Stimulated activated CD4-positive, alpha-beta T cell treated with anti-CD3 and anti-CD28 coated beads, Interleukin-1b, Interleukin-23, amount 100 ng/mL, for 48 hours (primary cell): ENCODE measurements at places on chromosomes 6 and 20.

- no peak for DNase-seq
Observed at GRCh38 chr6:79127660-79128059, 49.6 kb upstream of the PHIP start.

DNA sequence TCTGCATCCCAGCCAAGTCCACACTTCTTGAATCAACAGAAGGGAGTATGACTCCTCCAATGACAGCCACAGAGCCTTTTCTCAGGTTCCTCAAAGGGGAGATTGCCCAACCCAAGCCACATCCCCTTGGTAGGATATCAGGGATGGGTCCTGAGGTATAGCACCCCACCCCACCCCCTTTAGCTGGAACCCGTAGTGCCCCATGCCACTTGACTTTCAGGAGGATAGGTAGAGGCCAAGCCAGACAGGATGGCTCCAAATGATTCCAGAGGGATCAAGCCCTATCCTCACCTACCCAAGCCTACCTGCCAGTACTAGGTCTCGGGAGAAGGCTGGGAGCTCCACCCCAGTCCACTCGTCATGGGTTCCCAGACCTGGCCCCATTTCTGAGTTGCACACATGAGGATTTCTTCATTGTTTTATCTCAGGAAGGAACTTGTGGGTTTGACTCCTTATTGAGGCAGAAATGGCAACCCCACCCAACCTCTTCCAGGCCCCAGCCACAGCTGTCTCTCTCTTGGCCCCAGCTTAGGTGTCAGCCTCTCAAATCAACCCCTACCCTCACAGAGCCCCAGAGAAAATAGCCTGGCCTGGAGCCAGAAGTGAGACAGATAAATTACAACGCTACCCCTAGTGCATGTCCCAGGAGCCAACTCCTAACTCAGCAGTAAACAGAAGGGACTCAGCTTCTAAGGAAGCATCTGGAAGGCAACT lies 3.6 kb downstream of the CCND3 start:
- no peak for DNase-seq

GRCh38 chr20:37990571-37991151 lies 42.6 kb downstream of the TTI1 start:
- peak; percentile 76 for DNase-seq

GRCh38 chr6:169406034-169406433 lies 152.4 kb upstream of the THBS2 start:
- no peak for DNase-seq

DNA sequence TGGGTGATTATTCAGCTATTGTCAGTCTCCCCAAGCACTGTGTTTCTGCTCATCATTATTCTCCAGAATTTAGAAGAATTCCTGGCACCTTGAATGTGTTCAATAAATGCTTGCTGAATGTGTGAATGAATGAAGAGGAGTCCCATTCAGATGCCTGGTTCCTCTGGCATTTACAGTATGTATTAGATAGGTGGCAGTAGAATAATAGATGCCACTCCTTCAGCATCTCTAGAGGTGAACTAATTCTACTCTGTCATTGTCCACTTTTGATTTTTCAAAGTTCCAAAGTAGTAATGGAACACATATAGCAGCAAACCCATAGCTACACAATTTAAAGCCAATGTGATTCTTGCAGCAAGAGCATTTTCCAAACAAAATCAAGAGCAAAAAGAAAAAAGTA lies 118.9 kb upstream of the CEP162 start:
- no peak for DNase-seq

- DNase-seq, result no peak
Observed at GRCh38 chr6:113651120-113651519, 206.0 kb upstream of the MARCKS start.

GRCh38 chr6:146878168-146878951 lies 279.6 kb downstream of the ADGB start:
- DNase-seq, result no peak

DNA sequence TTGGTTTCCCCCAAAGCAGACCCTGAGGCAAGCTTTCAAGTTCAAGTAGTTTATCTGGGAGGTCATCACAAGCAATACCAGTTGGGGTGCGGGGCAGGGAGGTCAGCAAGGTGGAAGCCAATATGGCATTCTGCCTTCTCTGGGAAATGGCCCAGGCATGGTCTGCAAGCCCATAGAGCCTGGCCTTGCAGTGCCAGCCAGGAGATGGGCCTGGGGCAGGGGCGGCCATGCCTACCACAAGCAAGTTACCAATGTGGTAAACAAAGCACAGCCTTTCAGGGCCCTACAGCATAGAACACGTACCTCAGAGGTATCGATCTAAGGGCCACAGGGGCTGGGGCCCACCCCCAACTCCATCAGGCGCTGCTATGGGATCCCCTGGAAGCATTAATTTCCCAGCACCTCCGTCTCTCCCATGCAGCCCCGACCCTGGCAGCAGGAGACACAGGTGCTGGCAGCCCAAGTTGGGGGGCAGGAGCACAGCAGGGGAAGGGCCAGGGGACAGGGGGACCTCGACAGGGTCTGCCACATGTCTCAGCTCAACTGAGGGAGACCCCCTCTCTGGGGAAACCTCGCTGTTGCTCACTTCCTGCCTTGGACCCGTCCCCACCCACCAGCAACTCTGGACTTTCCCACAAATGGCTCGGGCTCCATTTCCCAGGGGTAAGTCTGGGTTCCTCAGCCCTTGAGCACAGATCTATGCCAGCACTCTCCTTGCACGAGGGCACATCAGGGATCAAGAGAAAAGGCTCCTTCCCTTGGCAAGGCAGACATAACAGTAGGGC lies 369.0 kb downstream of the PREX1 start:
- no peak for DNase-seq

GRCh38 chr6:39669207-39669972 lies 55.8 kb downstream of the KIF6 start:
- DNase-seq, result no peak

- DNase-seq, result no peak
Observed at GRCh38 chr6:81813305-81813704, 60.8 kb upstream of the TENT5A start.

DNA sequence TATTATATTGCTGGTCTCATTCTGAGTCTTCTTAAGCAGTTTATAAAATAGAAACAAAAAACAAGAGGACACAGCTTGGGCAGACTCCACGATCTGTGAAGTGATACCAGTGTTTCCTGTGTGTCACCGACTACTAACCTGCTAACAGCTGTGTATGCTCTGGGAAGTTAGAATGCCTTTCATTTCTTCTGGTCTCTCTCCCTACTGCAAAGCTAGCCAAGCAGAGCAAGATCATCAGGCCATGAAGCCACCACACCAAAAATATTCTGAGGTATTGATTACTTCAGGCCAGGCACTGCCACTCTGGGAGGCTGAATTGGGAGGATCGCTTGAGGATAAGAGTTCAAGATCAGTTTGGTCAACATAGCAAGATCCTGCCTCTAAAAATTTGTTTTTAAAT lies 46.9 kb upstream of the SMIM29 start:
- no peak for DNase-seq

- no peak for DNase-seq
Observed at GRCh38 chr6:43096451-43097097, 20.5 kb downstream of the PTK7 start.

- no peak for DNase-seq
Observed at GRCh38 chr6:52759085-52759484, 4.2 kb downstream of the GSTA2 start.

DNA sequence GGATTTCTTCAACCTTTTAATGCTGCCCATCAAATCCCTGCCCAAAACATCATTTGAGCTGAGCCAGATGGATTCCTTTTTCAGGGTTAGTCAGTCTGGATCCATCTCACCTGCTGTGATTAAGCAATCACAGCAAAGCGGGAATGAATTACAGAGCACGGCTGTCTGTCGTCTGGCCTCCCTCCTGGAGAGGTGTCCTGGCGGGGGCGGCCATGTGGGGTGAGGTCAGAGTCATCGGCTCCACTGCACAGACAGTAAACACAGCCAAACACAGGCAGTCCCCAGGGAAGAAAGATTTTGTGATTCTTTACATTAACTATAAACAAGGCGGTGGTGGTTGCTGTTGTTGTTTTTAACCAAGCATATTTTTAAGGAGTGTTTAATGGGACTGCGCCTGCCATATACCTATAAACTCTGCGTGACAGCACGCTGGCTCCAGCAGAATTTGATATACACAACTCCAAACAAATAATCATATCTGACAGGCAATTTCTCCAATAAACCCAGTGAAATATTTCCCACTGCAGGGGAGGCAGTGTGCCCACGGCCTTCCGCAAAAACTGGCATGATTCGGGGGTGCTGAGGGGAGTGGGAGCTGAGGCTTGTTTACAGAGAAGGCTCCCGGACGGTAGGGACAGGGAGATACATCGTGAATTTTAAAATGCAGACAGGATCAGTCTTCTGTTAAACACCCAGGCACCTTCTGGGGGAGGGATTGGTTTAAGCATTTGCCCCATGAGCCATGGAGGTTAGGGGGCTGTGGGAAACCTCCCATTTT lies 232.0 kb upstream of the PMEPA1 start:
- no peak for DNase-seq
